Stimulated activated CD8-positive, alpha-beta memory T cell treated with anti-CD3 and anti-CD28 coated beads, Interleukin-2, amount 100 ng/mL, for 1 hour (primary cell): ENCODE measurements at places on chromosomes 7 and 10.

- DNase-seq, result no peak
Observed at GRCh38 chr7:28474640-28475039, 62.3 kb downstream of the CREB5 start.

DNA sequence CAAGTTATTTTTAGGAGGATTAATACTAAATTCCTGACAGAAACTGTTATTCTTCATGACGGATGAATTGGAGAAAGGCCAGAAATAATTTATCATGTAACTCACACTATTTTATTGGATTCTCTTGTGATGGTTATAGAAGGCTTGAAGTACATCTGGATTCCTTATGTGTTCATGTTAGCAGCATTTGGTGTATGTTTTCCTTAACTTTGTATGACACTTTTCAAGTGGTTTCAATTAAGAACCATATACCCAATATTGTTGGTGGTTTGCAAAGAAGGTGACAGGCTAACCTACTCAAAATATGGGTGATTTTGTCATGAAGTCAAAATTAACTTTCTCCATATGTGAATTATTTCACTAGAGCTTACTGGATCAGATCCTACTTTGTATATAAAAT, 532.2 kb upstream of the CNTNAP2 start:
- no peak for DNase-seq

DNA sequence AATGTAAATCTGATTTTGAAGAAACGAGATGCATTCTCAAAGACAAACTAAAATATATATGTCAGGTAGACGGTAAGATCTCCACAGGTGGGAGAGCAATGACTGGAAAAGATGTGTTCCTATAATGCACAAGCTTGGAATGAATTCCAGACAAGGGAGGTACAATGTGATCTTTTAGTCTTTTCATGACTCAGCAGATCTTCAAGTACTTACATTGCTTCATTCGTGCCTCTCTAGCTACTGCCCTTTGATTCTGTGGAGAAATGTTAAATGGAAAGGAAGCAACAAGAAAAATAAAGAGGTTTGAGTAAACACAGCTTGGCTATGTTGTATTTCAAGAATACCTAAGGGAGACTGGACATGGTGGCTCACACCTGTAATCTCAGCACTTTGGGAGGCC, 106.6 kb downstream of the GAD2 start:
- DNase-seq, result no peak

DNA sequence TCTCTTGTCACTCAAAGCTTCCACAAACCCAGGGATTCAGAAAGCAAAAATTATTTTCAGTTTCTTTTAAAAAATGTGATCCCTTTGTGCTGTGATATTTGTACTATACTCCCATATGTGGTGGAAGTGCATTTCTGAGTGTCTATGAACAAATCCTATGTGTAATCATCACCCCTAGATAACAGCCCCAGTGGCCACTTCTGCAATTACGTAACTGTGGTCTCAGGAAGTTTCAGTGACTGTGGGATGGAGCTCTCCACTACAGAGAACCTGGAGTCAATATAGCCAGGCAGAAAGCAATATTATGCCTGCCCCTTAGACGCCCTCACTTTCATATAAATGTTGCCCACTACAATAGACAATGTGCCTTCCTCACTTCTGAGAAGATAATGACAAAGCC, 1101.7 kb upstream of the GHITM start:
- no peak for DNase-seq

DNA sequence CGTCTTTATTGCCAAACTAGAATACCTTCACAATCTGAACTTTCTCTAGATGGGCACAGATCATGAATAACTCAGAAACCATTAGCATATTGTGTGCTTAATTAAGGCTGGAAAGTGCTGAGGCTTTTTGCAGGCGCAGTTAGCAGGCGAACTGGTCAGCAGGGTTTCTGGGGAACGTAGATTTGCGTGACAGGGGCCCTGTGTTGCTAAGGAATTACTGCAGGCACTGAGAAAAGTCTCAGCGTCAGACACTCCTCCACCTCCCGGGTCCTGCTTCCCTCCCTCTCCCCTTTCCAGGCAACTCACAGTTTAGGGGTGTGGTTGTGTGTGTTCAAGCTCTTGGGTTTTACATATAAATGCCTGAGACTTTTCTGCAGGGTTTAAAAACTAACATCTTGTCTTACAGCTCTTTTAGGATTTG, 2.2 kb downstream of the MAP3K8 start:
- DNase-seq, result no peak

DNA sequence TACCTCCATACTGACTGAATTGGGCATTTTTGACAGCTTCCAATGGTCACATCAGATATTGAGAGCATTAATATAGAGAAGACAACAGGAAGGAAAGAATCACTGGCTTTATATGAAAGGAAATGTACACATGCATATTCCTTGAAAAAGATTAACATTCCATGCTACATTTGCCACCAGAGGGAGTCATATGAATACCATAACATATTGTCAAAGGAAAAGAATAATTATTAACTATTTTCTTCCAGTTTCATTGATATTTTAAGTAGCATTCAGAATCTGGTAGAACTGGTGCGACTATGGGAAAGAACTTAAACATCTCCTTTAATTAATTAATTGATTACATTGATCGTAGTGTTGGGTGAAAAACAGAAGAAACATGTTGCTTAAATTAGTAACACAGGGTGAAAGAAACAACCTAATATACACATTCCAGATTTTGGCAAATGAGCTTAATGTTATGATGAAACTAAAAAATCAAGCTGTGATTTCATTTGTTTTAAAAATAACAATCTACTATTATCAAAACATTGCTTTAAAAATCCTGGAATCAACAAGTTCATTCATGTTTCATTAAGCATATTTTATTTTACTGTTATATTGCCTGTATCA, 71.5 kb downstream of the GPR85 start:
- no peak for DNase-seq

GRCh38 chr7:55212838-55213237, 152.3 kb upstream of the LANCL2 start:
- no peak for DNase-seq

DNA sequence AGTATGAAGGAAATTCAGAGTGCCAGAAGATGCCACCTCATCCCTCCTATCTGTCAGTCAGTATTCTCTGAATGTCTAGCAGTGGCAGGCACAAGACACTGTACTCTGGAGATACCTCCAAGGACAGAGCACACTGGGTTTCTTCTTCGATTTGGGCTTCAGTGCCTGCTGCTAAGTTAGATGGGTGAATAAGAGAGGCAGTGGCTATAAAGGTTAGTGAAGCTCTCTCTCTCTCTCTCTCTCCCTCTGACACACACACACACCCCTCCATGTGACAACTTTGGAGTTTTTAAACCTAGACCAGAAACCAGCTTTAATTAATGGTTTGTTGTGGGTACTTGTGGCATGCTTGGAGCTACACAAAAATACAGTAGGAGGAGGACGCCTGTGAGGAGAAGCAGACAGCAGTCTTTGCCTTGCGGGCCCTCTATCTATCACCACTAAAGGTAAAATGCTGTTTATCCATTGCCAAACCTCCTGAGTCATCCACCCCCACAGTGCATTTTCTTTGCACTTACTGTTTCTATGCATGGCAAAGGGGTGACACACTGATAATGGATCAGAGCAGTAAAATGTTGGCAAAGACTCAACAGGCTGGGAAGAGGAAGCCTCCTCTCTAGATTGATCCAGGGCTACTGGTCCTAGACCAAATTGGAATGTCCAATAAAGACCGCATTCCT, 102.5 kb downstream of the TRIL start:
- DNase-seq, result no peak

- DNase-seq, result no peak
Observed at GRCh38 chr10:75922435-75922834, 491.0 kb downstream of the LRMDA start.

DNA sequence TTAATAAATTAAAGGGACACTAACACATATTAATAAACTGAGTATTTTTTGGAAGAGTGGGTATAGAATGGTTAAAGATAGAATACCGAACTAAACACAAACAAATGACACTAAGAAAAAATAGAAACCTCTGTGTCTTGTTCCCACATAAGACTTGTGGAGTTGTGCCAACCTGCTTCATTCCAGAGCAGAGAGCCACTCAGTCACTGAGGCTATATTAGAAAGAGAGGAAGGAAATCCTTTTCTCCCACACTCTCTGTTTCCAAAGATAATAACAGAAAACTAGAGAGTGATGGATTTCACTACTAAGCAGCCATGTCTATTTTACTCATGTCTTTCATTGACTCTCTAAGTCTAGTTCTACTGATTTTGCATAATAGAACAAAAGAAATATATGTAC, 26.0 kb downstream of the CTNNA3 start:
- no peak for DNase-seq
